ENCODE measurements at places on chromosomes 13 and 19.

DNA sequence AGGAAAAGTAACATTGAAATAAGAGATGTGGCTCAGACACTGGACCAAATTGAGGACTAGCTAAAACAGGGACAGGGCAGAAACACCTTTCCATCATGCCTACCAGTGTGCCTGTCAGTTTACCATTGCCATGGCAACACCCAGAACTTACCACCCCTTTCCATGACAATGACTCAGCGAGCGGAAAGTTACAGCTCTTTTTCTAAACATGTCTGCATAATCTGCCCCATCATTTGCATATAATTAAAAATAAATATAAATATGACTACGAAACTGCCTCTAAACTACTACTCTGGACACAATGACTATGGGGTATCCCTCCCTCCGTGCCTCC is 96.0 kb downstream of the UBL3 start:
- DNase-seq, result peak; percentile 34

GRCh38 chr19:45154064-45154827 is 6.5 kb downstream of the NKPD1 start:
- DNase-seq, result no peak

DNA sequence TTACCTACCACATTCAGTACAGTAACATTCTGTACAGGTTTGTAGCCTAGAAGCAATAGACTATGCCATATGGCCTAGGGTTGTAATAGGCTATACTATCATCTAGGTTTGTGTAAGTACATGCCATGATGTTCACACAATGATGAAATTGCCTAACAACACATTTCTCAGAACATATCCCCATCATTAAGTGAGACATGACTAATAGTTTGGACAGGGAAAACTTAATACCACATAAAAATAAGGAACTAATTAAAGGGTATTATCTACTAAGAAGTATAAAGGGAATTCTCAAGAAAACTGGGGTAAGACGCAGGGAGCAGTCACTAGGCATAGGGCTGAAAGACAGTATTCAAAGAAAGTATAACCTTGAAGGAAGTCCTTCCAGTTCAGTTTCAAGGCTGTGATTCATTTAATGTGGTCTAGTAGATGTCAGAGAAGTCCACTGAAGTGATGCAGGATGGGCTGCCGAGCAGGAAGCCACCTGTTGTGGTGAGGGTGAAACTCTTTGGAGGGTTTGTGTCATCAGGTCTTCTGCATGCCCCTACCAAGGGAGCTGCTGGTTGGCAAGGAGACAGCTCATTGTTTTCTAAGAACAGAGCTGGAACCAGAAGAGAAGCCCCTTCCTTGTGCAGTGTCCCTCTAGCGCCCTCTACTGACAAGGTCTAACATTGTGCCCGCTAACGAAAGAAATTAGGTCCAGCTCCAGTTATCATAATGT is 122.9 kb downstream of the OLFM4 start:
- peak; percentile 79 for DNase-seq

DNA sequence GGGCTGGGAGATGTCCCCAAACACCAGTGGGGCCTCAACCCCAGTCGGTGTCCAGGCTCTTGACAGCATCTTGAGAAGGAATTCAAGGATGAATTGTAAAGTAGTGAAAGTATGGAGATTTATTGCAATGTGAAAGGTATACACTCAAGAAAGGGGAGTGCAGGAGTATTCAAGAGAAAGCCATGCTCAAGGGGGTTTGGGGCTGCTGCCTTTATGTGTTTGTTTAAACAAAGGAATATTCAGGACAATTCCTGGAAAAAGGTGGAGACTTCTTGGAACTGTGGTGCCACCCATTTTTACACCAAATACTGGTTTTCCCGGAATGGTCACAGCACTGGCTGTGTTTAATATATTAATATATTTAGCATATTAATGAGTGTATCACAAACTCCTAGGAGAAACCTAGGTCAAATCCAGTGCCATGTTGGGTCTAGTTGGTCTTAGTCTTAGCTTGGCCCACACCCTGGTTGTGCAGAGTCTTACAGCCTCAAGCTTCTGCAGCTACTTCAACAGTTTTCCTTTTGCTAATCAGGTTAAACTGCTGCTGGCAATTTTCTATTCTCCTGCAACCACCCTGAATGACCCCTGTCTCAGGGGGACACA is 138.5 kb upstream of the TMTC4 start:
- no peak for DNase-seq

GRCh38 chr19:50485284-50485955 is 8.8 kb upstream of the GARIN5A start:
- DNase-seq, result no peak

Measured in NCI-H526 (cell line).